G401 (cell line): ENCODE measurements at places on chromosomes 5 and 9. TPM values are rescaled to one million over a fixed set of nuclear protein-coding genes. Genes with fewer than 3 reads are reported as not detected.

Gene PFDN1
- total RNA-seq = 266 and 273 TPM in 2 replicates

Gene PTAR1
- 17.9 and 33.7 TPM in 2 replicates for total RNA-seq

Gene PCDHGA2
- not detected in 2 replicates for total RNA-seq

Gene PCDH1
- total RNA-seq = 1.2 and 1.8 TPM in 2 replicates

Gene SH3RF2
- 11.1 and 14.6 TPM in 2 replicates for total RNA-seq

Gene PCDHAC1
- 6.5 and 9.5 TPM in 2 replicates for total RNA-seq

Gene ARHGEF37
- total RNA-seq = not detected in 2 replicates

Gene IFNA2
- total RNA-seq = not detected in 2 replicates

Gene ZNF346
- 25.4 and 27.5 TPM in 2 replicates for total RNA-seq

Gene MACIR
- total RNA-seq = 7.8 and 10.4 TPM in 2 replicates

Gene UGT3A2
- total RNA-seq = not detected in 2 replicates

Gene CDX1
- total RNA-seq = not detected in 2 replicates

Gene C9
- not detected in 2 replicates for total RNA-seq

Gene MZB1
- total RNA-seq = not detected in 2 replicates

Gene RNF145
- total RNA-seq = 68.6 and 69.0 TPM in 2 replicates

Gene TMCO6
- total RNA-seq = 11.0 and 35.3 TPM in 2 replicates

Gene HCN1
- not detected in 2 replicates for total RNA-seq

Gene GPRIN1
- 15.3 and 19.9 TPM in 2 replicates for total RNA-seq

Gene WDR38
- 0.62 TPM in 1 of 2 replicates, not detected in the other for total RNA-seq

Gene KLHL9
- 5.0 and 6.7 TPM in 2 replicates for total RNA-seq
